ENCODE measurements at places on chromosomes 5 and 9.

GRCh38 chr5:57157131-57157530 lies 16.7 kb upstream of the GPBP1 start:
- no peak for DNase-seq

DNA sequence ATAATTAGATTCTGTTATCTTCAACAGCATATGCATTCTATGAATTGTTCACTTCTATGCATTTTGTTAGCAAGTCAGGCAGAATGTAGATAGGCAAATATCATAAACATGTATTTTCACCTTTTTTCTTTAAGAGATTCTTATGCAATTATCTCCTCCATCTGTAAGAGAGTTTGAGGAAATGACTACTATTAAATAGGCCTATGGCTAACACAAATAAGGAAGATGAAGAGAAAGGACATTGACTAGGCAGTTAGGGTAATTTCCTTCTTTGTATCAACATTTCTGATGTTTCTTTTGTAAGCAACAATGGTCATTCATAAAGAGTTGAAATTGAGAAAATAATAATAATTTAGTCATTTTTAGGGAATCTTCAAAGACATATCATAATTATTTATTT lies 145.2 kb upstream of the CDH12 start:
- DNase-seq, result no peak

DNA sequence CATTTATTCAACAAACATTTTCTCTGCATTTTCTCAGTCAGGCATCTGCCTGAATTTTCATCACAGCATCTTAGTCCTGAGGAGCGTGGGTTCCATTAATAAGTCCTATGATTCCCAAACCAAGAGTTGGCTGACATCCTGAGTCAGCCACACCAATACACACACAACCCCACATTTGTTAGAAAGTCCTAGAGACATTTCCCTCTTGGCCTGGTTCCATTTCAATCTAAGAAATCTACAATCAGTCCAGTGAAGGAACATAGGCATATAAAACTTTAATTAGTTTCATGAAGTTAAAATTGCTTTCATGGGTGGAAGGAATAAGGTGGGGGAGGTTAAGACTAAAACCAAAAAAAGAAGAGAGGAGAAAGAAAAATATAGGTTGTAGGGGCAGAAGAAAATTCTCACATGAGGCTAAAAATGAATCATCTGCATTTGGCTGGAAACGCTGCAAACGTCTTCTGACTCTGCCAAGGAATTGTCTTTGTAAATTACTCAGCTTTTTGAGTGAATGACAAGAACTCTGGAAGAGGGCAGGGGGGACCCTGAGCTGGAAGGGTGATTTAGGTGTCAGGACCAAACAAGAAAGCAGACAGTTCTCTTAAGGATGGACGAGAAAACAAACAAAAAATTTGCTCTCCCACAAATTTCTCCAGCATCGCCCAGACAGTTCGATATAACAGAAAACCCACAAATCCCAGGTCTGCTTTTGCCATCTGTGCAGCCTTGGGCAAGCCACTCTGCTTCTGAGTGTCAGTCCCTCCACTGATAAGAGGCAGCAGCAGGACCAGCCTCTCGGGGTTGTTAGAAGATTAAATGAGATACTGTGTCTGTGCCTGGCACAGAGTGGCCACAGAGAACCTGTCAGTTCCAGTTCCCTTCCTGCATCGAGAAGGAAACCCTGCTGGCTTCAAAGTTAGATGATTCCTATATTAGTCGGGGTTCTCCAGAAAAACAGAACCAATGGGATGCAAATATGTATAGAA lies 289.7 kb downstream of the CDK5RAP2 start:
- no peak for DNase-seq

DNA sequence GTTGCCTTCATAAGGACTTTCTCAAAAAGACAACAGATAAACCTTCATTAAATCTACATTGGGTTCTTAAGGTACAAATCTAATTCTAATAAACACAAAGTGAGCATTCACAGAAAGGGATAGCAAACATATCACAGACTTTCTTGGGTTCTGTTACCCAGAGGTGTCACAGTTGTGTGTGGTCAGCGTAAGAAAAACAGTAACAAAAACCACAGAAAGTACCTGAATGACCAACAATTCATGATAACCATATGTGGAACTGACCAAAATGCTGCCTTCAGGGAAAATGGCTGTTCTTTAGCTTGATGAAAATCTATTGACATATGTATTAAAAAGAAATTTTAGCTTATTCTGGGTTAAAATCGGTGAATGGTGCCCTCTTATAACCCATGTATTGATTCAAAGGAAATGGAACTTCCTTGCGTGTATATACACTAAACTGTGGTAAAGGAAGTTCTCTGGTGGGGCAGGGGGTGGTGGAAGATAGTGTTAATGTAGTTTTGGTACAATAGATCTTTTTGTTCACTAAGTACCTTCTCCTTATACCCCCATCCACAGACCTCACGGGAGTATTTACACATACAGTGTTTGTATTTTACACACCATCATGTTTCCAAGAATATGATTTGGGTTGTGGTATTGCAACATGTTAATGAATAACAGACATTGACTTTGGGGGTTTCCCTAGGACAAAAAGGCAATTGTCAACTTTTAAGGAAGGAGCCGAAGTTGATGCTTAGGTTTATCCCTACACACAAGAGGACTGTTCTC lies 152.5 kb downstream of the APBA1 start:
- DNase-seq, result no peak

DNA sequence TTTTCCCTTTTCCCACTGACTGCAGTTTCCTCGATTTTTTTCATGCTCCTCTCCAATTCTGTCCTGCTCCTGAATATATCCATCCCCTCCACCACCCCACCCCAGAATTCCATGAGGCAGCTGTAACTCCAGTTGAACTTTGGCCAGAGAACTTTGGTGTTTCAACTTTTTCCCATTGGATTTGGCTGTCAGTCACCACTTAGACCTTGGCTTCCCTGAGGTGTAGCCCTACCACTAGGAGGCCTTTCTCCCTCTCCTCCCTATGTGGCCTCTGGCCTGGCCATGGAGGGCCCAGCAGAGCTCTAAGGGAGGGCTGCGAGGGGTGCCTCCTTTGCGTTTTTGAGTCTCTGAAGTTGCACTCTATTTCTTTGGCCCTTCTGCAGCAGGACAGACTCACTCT lies 261.3 kb downstream of the PIK3R1 start:
- no peak for DNase-seq

GRCh38 chr5:73096239-73096575 lies 24.2 kb upstream of the TMEM171 start:
- DNase-seq, result no peak

DNA sequence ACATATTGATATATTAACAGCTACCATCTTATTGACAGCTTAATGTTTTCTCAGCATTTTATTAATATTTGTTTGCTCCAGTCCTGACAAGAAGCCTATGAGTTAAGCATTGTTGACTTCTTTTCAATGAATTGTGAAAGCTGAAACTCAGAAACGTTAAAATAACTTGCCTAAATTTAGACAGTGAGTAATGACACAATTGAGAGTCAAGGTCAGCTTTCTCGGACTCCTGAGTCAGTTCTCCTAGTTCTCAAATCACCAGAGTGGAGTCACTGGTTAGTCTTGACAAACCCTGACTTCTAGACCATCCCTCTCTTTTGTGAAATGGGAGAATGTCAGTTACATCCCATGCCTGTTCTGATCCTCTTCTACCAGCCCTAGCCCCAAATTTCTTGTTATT lies 222.7 kb upstream of the ACO1 start:
- no peak for DNase-seq

- peak; percentile 16 for DNase-seq
Measured at GRCh38 chr5:100313657-100314056, 221.5 kb upstream of the FAM174A start.

DNA sequence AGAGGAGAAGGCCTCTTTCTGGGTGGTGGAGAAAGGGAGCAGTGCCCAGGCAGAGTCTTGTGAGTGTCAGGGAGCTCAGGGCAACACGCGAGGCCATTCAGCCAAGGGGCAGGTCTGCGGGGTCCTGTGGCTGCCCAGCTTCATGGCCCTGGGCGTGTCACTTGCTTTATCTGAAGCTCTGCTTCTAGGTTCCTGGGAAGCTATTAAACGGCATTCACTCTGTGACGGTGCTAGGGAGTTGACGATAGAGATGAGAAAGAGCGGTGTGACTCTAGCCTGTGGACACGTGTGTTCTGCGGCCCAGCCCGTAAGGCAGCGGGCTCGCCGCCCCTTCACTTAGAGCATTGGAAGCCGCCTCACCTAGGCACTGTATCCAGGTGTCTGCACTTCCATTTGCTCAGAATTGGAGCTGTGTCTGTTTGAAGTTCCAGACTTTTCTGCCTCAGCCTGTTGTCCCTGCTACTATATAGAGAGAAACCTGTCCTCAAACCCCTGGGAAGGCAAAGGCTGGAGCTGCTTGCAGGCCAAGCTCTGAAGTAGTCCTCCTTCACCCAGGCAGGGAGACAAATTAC lies 88.3 kb downstream of the PHF2 start:
- DNase-seq, result no peak

DNA sequence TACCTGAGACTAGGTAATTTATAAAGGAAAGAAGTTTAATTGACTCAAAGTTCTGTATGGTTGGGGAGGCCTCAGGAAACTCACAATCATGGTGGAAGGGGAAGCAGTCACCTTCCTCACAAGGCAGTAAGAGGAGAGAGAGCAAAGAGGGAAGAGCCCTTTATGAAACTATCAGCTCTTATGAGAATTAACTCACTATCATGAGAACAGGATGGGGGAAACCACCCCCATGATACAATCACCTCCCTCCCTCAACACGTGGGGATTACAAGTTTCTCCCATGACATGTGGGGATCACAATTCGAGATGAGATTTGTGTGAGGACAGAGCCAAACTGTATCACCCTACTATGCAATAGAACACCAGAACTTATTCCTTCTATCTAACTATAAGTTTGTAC lies 27.9 kb downstream of the CD274 start:
- DNase-seq, result no peak

DNA sequence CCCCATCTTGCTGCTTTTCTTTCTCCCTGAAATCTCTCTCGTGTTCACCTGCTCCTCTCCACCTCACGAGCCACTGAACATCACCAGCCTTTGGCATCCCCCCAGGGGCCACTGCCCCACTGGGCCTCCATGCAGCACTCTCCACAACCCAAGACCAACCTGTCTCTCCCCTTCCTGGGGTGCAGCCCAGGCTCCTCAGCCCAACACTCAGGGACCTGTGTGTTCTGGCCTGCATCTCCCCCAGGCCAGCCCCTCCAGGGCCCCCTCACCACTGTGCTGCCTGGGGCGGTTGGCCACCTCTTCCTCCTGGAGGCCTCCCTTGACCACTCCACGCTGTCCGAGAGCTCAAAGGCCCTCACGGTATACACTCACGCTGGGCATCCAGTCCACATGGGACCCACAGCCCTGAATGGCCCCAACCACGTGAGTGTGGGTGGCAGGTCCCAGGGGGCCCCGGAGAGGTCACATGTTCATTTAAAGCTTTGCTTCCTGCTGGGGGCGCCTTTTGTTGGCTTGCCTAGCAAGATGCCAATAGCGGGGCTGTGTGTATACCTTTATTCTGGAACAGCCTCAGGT lies 453 bp upstream of the DOK3 start:
- DNase-seq, result no peak

- DNase-seq, result no peak
Measured at GRCh38 chr5:35030426-35031100, 17.2 kb downstream of the AGXT2 start.

- no peak for DNase-seq
Measured at GRCh38 chr9:93546356-93546755, 30.0 kb upstream of the PHF2 start.

GRCh38 chr9:36597412-36598178 lies 24.9 kb downstream of the MELK start:
- DNase-seq, result no peak

GRCh38 chr5:93359960-93360305 lies 221.1 kb downstream of the NR2F1-AS1 start:
- DNase-seq, result no peak

GRCh38 chr5:1297243-1297642 lies 2.4 kb upstream of the TERT start:
- DNase-seq, result no peak

DNA sequence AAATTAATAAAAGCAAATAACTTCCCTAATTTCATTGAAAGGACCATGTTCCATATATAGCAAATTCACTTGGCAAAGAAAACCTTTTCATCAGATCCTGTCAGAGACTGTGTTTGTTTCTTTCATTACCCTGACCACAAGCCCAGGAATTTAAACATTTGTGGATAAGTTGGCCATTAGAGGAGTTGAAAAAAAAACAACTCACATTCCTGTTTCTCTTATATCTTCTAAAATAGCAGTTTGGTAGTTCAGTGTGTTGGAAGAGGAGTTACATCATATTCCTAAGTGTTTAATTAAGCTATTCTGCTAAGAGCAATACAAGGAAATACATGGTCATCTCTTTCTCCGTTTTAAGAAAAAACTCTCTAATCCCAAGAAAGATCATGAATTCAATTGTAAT lies 505.6 kb downstream of the TLE1 start:
- no peak for DNase-seq

DNA sequence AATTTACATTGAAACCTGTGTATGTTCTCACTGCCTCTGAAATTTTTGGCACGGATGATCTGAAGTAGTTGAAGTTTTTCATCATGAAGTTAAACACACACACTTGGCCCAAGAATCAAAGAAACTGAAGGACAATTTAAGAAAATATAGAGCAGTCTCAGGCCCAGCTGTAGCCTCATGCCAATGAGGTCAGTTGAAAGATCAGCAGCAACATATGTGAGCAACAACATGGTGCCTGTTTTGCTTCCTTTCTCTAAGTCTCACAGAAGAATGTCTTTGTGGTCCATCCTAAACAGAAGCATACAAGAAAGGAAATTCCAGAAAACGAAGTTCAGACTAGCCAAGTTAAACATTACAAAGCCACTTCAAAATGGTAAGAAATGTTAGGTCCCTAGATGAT lies 1737.2 kb downstream of the MAT2B start:
- DNase-seq, result no peak

GRCh38 chr9:98763986-98764745 lies 32.2 kb downstream of the ANKS6 start:
- DNase-seq, result no peak

DNA sequence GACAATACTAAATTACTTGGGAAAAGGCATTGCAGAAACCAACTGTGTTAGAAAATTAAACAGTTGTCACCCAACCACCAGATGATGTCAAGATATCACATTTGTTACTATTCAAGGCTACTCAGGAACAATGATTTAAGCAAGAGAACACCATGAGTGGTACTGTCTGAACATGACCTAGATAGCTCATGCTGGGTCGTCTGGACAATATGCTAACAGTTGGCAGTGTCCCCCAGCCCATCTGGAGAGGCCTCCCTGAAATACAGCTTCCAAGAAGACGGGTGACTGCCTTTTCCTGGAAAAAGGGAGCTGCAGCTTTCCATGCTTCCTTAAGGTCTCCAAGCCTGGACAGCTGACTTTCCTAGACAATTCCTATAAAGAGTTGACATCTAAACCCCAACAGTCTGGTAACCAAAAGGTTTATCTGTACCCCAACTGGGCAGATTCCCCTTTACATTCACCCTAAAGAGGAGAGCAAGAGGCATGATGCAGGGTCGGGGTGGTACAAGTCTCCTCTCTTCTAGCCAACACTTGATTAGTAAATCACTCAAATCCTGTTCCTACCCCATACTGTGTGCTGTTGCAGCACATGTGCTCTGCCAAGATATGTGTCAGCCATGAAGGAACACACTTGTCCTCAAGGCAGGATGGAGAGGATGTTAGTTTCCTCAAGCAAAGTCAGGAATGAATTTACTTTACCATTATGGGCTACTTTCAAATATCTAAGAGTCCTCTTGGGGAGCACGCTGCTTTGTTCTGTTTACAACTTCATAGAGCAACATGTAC lies 433.0 kb downstream of the PDE4D start:
- DNase-seq, result no peak

GRCh38 chr9:93948441-93949072 lies 6.6 kb downstream of the BARX1 start:
- DNase-seq, result no peak
